ENCODE measurements at places on chromosomes 3 and 15. TPM values are rescaled to one million over a fixed set of nuclear protein-coding genes. Genes with fewer than 3 reads are reported as not detected.

CTDSPL2 gene
- total RNA-seq = 85.7 TPM

- DNase-seq = no peak
Measured at GRCh38 chr3:154642145-154642544, 212.2 kb upstream of the GPR149 start.

DNA sequence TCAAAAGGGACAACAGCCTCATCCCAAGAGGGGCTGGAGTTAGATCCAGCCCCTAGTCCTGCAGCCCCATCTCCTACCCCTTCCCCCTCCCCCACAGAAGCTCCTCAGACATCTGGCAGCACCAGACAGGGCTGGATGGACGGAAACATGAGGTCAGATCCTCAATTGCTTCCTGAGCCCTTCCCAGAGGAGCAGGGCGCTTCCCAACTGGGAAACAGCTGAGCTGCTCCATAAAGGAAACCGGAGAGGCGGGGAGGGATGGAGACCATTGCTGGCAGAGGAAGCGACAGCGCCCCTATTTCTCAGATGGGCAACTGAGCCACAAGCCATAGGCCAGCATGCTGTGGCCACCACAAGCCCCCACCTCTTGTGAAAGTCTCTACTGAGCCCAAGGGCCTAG, 18.3 kb upstream of the CYP11A1 start:
- no peak for DNase-seq

AAGAB gene
- 54.9 TPM for total RNA-seq

- DNase-seq = no peak
Measured at GRCh38 chr3:82596805-82597204, 835.4 kb upstream of the GBE1 start.

- DNase-seq = no peak
Measured at GRCh38 chr15:33119273-33119672, 75.2 kb downstream of the FMN1 start.

- DNase-seq = no peak
Measured at GRCh38 chr3:9553948-9554513, 409 bp upstream of the LHFPL4 start.

FAM131A gene
- 19.7 TPM for total RNA-seq

- DNase-seq = no peak
Measured at GRCh38 chr3:173037840-173038483, 103.1 kb downstream of the SPATA16 start.

DNA sequence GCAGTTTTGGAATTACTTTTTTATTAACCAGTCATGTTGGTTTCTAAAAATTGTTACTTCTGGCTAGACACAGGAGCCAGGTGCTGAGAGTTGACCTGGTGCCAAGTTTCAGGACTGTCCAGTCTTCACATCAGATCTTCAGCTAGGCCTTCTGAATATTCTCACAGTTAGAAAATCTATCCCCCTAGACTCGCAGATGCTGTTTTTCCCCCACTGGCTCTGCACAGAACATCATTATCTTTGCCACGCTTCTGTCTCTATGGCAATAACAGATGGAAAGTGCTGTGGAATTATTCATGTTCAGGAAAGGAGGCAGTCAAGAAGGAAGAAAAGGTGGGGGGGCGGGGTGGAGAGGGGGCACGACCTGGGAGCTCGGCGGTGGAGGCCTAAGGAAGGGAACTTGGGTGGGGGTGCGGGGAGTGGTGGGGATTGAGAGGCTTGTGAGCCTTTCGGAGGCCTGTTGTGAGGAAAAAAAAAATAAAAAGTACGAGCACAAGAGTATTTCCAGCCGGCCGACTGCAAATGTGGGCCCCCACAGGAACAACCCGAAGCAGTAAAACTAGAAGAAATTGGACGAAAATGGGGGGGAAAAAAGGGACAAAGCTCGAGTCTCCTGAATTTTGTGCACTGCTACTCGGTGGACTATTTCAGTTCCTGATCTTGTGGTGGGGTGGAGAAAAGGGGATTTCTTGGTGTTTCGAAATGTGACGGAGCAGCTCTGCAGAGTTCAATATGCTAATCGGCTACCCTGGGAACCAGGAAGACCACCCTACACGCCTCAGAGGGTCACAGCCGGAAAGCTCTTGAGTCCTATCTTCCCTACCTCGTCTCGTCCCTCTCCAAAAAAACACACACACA, 1.5 kb upstream of the SKIL start:
- DNase-seq = peak; percentile 8

DNA sequence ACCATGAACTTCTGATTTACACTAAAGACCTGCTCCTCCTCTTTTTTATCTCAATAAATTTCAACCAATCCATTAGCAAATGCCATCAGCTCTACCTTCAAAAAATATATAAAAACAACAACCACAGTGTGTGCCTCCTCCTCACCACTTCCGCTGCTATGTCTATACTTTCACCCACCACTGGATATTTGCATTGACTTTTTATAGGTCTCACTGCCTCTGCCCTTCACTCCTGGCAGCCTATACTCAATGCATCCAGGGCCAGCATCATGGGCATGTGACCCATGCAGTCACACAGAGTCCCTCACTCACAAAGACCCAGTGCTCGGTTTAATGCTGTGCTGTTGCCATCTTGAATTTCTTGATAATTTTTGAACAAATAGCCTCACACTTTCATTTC, 53.5 kb upstream of the CCDC54 start:
- no peak for DNase-seq
